LoVo (cell line): ENCODE measurements at places on chromosomes 12 and 14.

DNA sequence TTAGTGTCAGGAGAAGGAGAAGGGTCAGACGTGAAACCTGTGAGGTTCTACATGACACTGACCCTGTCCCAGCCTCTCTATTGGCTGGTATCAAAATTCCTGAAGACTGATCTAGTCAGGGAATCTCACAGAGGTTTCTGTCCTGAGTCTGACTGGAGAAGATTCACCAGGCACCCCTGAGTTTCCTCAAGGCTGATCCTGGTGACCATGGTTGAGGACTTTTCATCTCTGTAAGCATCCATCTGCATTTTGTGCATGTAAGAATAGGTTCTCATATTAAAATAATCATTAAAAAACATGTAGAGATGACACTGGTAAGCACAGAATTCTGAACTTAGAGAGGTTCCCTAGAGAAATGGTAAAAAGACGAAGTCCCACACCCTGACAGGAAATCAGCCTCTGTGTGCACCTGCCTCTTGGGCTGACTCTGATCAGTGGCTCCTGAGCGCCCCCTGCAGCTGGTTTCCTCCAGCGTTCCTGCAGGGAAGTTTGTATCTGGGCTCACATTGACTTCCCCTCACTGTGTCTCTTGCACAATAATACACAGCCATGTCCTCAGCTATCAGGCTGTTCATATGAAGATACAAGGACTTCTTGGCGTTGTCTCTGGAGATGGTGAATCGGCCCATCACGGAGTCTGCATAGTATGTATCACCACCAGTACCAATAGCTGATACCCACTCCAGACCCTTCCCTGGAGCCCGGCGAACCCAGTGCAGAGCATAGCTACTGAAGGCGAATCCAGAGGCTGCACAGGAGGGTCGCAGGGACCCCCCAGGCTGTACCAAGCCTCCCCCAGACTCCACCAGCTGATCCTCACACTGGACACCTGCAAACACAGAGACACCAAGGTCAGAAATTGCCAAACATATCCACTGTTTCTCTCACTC is 991.9 kb downstream of the TMEM121 start:
- no peak for DNase-seq

- peak; percentile 12 for DNase-seq
Observed at GRCh38 chr12:7142056-7142644, 12.0 kb downstream of the CLSTN3 start.

DNA sequence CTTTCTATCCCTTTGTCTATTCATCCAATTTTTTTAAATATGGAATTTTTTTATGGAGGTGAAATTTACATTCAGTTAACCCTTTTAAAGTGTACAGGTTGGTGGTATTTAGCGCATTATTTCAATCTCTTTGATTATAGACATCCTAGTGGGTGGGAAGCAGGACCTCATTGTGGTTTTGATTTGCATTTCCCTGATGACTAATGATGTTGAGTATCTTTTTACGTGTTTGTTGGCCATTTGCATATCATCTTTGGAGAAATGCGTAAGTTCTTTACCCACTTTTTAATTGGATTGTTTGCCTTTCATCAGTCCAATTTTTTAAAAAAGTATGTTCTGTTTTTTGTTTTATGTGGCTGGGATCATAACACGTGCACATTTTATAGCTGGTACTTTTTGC is 20.8 kb downstream of the PAPLN start:
- DNase-seq: no peak

- DNase-seq: peak; percentile 13
Observed at GRCh38 chr12:66708704-66709456, 30.0 kb upstream of the GRIP1 start.

- DNase-seq: no peak
Observed at GRCh38 chr14:60647837-60648248, 1.4 kb downstream of the SIX1 start.

- DNase-seq: no peak
Observed at GRCh38 chr14:38255673-38256532, at the start of gene CLEC14A. Gene CLEC14A (minus strand): TSS chr14:38256093. CDS start chr14:38256022, 71 bp downstream.

DNA sequence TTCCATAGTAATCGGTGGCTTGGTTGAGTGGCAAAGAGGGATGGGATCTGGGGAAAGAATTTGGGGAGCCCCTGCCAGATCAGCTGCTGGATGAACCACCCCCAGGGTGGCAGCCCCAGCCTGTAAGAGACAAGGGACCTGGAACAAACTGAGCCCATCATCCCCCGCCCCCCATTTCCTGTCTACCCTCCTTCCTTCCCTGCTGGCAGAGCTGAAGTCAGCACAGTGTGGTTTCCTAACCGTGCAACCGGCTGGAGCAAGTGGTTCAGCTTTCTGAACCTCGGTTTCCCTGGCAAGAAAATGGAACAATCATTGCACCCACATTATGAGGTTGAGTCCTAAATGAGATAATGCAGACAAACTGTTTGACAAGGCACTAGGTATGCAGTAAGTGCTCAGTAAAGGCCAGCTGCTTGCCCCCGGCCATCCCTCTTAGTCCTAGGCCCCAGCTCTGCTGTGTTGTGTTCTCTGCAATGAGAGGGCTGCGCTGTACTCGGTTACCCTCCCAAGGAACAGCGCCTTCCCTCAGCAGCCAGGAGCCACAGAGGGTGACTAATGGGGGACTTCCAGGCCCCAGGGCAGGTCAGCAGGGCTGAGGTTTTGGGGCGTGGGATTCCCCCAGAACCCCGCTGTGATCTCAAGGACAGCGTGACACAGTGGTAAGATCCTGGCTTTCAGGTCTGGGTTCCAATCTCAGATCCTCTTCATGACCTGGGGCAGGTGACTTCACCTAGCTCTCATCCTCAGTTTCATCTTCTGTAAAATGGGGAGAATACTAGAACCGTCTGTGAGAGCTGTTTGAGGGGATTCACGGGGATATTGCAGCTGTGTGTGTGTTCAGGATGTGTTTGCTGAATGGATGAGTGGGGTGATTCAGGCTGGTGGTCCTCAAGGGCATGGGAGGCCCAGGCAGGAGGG is 16.5 kb downstream of the SELPLG start:
- DNase-seq: no peak

GRCh38 chr12:58242796-58243630 is 301.6 kb downstream of the ATP23 start:
- DNase-seq: no peak

DNA sequence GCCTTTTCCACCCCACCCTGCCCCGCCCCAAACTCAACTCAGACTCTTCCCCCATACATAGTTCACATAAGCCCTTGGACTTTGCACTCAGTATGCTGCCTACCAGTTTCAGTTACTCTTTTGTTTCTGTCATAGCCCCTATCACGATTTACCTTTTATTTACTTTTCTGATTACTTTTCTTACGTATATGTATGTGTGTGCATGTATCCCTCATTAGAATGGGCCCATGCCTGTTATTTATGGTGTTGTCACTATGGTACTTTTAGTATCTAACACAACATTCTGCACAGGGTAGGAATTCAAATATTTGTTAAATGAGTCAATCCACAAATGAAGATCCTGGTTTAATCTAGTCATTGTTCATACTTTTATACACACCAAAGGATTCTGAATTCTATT is 16.5 kb upstream of the LUM start:
- DNase-seq: peak; percentile 82

DNA sequence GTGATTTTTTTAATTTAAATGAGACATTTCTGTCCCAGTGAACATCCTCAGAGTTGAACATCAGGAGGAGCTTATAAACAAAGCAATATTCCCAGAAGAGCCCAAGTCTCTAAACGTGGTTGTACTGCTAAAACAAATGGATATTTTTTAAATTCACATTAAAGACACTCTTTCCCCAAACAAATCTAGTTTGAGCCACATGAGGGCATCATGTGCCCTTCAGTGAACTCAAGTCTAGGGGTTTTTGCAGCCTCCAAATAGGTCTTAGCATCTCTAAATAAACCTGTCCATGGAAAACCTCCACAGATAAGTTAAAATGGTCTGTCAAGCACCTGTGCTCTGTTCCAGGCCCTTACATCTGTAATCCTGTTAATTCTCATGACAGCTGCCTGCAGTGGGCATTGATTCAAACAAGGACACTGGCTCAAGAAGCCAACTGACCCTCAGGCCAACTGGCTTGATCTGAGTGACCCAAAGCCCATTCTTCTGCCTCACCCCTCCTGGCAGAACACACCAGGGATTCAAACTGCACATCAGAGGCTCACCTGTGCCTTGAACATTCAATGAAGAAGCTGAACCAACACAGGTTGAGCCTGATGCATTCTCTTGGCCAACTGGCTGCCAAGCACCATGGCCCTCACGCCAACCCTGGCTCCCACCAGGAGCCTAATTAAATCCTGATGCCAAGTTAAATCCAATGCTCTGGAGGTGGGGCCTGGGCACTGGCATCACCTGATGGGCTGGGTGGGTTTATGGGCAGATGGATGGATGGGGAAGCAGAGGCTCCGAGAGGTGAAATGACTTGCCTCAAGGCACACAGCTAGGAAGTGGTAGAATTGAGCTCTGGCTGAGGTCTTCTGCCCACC is 8.6 kb downstream of the ISCU start:
- no peak for DNase-seq

- peak; percentile 90 for DNase-seq
Observed at GRCh38 chr12:70756118-70756517, 118.9 kb upstream of the PTPRB start.
